Activated T-cell treated with anti-CD3 and anti-CD28 coated beads, Interleukin-2, amount 50 U/mL, for 72 hours (primary cell): ENCODE measurements at places on chromosomes 16 and 17. TPM values are rescaled to one million over a fixed set of nuclear protein-coding genes. Genes with fewer than 3 reads are reported as not detected.

HBQ1 gene
- total RNA-seq: not detected

CYGB gene
- not detected for total RNA-seq

SERPINF2 gene
- 0.89 TPM for total RNA-seq

CPHXL2 gene
- not detected for total RNA-seq

OR3A3 gene
- not detected for total RNA-seq

KRT9 gene
- total RNA-seq: not detected

BCO1 gene
- not detected for total RNA-seq

KCNH6 gene
- total RNA-seq: not detected

CCL14 gene
- total RNA-seq: not detected

DNA sequence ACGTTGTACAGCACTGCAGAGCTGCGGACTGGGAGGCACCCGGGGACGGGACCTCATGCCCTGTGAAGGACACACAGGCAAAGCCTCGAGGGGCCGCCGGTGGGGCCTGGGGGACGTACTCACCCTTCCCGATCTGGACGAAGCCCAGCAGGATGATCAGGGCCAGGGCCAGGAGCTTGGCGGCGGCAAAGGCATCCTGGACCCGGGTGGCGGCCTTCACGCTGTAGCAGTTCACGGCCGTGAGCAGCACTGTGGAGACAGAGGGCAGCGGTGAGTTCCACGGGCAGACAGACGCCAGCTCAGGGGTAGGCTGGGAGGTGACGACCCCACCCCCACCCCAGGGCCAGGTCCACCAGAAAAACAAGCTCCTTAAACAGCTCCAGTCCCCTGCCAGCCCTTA is 17.7 kb downstream of the SLC7A5 start:
- DNase-seq: no peak

GRCh38 chr16:22915003-22915402 is 101.0 kb downstream of the HS3ST2 start:
- DNase-seq: no peak

DNA sequence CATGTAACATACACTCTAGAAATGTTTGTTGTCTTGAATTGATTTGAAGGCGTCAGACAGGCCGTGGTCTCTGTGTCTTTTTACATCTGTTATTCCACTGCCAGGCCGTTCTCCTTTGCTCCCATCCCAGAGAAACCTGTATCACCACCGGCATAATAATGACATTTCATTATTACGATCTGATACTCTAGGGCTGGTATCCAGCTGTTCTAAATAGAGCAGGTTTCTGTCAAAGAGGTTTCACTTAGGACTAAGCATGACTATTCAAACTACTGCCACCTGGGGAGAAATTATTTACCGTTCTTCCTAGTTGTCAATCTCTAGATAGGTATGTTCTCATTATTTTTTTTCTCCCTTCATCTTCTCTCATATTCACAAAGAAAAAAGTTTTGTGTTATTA is 1016.2 kb upstream of the EEF2KMT start:
- no peak for DNase-seq

- DNase-seq: no peak
Observed at GRCh38 chr17:78674595-78675315, 97.6 kb upstream of the DNAH17 start.

DNA sequence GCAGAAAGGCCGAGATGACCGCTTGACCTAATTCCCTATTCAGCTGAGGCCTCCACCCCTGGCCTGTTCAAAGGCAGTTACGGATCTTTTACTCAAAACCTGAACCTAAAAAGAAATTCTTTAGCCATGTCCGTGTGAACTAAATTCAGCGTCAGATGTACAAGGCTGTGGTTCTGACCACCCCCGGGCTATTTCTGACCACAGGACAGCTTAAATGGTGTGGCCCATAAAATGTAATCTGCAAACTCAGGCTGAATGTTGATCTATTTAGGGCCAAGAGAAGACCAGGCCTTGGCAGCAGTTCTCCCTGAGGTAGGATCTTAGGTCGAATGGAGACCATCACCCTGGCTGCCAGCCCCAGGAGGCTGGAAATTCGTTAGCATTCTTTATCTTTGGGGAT is 485.5 kb downstream of the WWOX start:
- DNase-seq: no peak

- no peak for DNase-seq
Observed at GRCh38 chr17:32786169-32786568, 90.8 kb downstream of the MYO1D start.

DNA sequence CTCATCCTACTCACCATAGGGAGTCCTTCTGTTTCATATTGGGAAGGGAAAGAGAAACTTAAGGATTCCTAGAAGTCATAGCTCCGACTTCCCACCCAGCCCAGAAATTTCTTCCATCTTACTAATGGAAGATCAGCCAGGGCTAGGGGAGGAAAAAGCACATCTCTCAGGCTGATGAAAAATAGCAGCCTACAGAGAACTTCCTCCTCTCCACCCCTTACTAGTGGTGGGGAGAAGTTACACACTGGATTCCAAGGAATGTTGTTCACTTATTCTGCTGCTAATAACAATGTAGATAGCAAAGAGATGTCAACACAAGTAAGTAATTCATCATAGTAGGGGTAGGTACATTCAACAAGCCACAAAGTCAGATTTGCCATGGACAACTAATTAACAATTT is 94.4 kb downstream of the SPACA3 start:
- DNase-seq: no peak

- no peak for DNase-seq
Observed at GRCh38 chr16:75279305-75279704, 27.9 kb upstream of the BCAR1 start.

GRCh38 chr17:45325810-45326209 is 9.0 kb upstream of the MAP3K14 start:
- no peak for DNase-seq

DNA sequence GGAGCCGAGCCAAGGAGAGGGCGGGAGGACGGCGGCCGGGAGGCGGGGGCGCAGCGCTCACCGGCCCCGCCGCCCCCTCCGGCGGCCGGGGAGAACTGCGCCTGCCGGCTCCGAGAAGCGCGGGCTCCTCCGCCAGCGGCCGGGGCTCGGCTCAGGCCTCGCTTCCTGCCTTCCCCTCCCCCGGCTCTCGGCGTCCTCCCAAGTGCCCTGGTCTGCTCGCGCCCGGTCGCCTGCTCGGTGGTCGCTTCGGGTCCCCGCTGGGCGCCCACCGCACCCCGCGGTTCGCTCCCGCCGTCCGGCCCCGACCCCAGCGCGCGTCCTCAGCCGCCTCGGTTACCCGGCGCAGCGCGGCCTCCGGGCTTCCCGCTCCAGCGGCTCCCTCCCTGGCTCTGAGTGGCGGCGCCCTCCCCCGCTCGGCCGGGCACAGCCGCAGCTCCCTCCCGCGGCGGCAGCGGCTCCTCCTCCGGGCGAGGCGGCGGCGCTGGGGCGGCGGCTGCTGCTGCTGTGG is 313 bp downstream of the UBTF start:
- DNase-seq: peak; percentile 84

DNA sequence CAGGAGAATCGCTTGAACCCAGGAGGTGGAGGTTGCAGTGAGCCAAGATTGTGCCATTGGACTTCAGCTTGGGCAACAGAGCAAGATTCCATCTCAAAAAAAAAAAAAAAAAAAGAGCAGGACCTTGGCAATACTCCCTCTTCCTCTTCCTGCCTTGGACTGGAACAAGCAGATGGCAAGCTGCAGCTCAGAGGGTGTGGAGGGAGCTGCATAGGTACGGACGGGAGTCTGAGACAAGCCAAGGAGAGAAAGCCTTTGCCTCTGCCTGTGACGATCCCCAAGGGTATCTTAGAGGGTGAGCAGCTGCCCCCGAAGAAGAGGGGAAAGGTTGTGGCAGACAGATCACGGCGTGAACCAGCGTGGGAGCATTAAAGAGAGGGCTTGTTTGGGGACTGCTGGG is 109.2 kb downstream of the AIPL1 start:
- DNase-seq: no peak

- DNase-seq: no peak
Observed at GRCh38 chr16:84874983-84875382, 55.2 kb downstream of the CRISPLD2 start.

DNA sequence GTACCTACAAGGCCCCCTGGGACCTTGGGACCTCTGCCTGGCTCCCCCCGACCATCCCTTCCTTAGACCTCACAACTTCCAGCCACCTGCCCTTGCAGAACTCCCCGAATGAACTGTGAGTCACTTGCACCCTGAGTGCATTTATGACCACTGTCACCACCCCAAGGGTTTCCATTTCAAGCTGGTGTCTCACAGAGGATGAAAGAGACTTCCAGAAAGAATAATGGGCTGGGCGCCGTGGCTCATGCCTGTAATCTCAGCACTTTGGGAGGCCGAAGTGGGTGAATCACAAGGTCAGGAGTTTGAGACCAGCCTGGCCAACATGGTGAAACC is 124.5 kb upstream of the CIBAR2 start:
- DNase-seq: no peak

- DNase-seq: no peak
Observed at GRCh38 chr17:6530324-6530920, 25.9 kb downstream of the PITPNM3 start.

DNA sequence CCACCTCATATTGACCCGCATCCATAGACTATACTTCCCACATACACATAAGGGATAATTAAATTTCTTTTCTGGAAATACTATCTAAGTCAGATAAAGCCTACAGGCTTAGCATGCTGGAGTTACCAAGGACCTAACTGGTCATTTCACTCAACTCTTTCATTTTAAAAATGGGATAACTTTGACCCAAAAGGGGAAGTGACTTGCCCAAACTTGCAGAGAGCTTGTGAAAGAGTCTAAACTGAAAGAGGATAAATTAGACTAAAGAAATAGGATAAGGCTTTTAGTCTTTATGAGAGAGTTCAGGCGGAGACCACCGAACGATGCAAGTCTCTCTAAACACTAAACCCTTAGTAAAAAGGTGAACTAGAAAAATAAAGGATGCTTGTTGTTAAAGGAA is 3.9 kb upstream of the KRT33A start:
- DNase-seq: no peak

GRCh38 chr16:2966043-2966807 is 2.1 kb downstream of the KREMEN2 start:
- no peak for DNase-seq

- no peak for DNase-seq
Observed at GRCh38 chr16:87541872-87542234, 49.0 kb upstream of the ZCCHC14 start.
